Fibroblast of skin of scalp (primary cell): ENCODE measurements at places on chromosomes 13 and 19.
A peak's percentile ranks its signal among the peaks of the same experiment; 100 is the strongest.

DNA sequence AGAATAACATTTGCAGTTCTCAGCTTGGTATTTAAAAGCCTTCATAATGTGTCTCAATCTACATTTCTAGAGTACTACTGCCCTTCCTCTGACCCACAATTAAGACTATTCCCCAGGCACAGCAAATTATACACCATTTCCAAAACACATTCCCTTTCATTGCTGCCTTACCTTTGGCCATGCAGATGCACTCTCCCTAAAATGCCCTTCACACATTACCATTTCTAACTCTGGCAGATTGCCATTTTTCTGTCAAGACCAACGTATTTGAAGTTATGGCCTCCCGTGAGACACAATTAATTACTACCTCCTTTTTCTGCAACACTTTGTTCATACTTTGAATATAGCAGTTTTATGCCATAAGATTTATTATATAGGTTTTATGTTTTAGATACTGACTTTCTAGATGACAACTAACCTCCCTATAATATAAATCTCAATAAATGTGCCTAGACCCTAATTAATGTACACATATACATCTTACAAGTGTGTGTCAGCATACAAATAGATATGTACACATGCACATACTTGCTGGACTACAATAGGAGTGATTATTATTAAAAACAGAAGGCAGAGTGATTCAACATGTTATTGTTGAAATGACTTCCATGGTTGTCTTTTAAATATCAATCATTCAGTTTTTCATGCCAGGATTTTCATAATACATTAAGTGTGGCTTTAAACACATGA lies 2902.5 kb downstream of the PCDH9 start:
- no peak for DNase-seq

GRCh38 chr13:30158774-30159445 lies 148.4 kb downstream of the KATNAL1 start:
- peak; percentile 88 for DNase-seq

DNA sequence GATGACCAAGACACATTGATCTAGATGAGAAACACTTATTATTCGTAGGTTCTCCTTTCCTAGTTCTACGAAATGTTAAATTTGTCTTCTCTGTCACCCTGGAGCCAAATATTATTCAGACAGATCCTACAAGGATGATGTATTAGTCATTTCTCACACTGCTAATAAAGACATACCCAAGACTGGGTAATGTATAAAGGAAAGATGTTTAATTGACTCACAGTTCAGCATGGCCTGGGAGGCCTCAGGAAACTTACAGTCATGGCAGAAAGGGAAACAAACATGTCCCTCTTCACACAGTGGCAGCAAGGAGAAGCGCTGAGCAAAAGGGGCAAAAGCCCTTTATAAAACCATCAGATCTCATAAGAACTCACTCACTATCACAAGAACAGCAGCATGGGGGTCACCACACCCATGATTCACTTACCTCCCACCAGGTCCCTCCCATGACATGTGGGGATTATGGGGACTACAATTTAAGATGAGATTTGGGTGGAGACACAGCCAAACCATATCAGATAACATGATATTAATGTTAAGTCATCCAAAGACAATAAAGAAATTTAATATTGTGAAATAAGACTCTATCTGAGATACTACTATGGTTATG lies 1248.8 kb upstream of the SLC10A2 start:
- peak; percentile 38 for DNase-seq

DNA sequence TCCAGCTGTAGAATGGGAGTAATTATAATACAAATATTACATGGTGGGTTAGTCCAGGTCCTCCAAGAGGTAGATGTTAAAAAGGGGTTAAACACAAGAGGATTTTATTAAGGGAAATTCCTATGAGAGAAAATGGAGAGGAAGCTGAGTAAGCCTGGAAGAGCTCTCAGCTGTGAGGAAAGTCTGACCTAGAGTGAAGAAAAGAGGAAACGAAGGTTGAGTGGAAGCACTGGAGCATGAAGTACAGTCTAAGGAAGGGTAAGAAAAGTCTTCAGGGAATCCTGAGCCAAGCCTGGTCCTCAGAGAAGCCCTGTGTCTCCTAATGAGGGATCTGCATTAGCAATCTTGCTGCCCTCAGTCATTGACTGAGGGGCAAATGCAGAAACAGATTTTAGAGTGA lies 506.2 kb downstream of the GPC5 start:
- no peak for DNase-seq

DNA sequence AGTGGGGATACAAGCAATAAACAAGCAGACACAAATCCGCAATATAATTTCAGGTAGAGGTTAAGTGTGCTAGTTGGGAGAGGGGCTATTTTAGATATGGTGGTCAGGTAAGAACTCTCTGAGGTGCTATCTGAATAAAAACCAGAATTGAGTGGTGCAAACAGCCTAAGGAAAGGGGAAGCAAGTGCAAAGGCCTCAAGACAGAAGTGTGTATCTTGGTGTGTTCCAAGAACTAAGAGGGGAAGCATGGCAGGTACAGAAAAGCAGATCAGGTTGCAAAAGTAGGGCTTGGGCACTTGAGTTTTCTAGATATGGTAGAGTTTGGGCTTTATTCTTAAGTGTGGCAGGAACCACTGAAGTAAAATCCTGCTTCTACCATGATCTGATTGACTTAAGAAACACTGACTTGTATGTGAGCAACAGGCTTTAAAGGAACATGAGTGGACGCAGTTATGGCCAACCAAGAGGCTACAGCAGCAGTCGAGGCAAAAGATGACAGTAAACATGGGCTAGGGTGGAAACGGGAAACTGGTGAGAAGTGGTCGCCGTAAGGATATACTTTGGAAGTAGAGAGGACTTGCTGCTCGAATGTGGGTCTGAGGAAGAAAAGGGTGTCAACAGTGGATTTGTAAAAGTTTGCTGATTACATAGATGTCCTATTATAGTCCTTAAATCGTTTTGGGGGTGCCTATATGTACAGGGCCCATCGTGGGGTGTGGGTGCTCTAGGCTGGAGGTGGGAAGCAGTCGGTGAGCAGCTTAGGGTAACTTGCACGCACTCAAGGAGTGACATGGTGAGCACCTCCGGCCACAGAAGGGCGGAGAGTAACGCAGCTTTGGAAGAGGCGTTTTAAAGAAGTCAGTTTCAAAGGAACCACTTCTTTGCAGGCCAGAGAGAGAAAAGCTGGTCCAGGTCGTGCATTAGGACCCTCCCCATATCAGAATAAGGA lies 677 bp downstream of the TGDS start:
- DNase-seq: no peak

GRCh38 chr19:58483776-58484175 lies 7.6 kb downstream of the ZNF446 start:
- DNase-seq: no peak

GRCh38 chr19:41424335-41425173 lies 2.6 kb downstream of the B3GNT8 start:
- DNase-seq: no peak

DNA sequence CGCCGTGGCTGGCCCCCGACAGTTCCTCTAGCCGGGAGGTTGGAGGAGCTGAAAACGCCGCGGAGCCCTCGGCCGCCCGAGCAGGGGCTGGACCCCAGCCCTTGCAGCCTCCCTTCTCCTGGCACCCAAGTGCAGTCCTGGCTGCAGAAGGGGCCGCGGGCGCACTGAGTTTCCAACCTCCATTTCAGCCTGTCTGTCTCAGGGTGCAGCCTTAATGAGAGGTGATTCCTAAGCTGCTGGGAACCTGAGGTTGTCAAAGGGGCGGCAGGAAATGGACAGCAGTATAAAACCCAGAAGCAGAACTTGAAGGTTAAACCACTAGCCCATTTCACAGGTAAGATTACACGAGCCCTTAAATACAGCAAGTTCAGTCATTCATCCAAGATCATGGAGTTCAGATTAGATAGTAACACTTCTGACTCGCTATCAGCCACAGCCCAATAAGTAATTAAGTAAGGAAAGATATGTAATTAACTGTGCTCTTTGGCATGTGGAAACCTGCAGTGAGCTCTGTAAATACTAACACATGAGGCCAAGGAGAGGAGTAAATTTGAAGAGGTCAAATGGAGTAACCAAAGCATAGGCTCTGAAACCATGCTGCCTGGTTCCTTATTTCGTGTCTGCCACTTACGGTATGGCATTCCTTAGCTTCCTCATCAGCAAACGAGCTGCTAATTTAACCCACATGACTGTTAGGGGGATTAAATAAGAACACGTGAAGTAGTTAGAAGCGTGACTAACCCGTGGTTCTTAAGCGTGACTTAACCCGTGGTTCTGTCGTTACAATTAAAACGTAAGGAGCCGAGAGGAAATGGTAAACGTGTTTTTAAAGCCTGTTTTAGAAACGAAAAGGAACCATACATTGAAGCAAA lies 686 bp downstream of the SETDB2 start:
- peak; percentile 63 for DNase-seq

- peak; percentile 30 for DNase-seq
Observed at GRCh38 chr19:40225440-40226305, 816 bp downstream of the CCNP start.

DNA sequence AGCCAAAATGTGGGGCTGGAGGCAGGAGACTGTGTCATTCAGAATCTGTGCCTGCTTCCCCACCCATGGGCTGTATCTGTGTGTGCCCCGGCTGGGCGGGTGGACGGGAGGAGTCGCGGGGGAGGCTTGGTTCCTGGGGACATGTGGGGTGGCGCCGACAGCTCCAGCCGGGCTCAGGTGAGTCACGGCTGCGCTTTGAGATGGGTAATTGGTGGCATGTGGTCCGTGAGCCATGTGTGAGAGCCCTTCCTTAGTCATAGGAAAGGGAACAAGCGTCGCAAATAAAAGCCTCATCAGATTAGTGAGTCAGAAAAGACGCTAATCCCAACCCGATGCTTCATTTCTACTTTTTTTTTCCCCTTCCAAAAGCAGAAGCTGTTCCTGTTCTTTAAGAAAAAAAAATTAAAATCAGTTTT lies 118.6 kb upstream of the ZNF536 start:
- DNase-seq: peak; percentile 56

- peak; percentile 45 for DNase-seq
Observed at GRCh38 chr19:2166741-2167738, 3.3 kb downstream of the DOT1L start.

- no peak for DNase-seq
Observed at GRCh38 chr19:40056505-40056904, 474 bp upstream of the ZNF780B start.

- DNase-seq: no peak
Observed at GRCh38 chr13:79090552-79091124, 315.4 kb downstream of the RBM26 start.

DNA sequence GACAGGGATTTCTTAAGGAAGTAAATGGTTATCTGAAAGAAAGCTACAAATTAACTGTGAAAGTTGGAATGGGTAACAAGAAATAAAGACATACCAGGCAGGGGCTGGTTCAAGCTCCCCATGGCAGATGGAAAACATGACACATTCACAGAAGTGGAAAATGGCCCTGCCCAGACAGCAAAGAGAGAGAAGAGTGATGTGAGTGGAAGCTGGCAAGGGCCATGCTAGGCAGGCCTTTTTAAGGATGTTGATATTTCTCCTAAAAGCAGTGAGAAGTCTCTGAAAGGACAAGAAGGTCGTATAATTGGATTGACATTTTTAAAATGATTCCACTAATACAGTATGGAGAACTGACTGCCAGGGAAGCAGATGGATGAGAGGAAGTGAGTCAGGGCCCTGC lies 3.3 kb upstream of the FFAR2 start:
- DNase-seq: no peak

- no peak for DNase-seq
Observed at GRCh38 chr13:39378306-39378705, 224.7 kb downstream of the LHFPL6 start.

DNA sequence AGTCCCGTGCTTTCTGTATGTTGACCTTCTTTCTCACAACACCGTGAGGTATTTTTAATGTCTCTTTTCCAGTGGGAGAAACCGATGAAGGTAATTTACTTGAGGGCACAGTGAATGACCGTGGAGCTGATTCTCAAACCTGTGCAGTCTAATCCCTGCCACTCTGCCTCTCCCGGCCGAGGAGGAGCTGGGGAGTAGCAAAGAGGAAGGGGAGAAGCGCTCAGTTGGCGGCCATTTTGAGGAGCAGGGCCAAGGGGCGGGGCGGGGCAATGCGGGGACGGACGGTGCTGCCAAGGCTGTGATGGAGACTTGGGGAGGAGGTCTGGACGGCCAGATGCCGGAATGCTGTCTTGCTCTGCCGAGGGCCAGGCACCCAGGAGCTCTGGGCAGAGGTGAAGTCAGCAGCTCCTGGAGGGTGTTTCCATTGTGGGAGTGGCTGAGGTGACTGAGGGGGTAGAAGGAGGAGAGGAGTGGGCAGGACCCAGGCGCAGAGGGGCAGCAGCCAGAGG lies 12.4 kb upstream of the RANBP3 start:
- no peak for DNase-seq

DNA sequence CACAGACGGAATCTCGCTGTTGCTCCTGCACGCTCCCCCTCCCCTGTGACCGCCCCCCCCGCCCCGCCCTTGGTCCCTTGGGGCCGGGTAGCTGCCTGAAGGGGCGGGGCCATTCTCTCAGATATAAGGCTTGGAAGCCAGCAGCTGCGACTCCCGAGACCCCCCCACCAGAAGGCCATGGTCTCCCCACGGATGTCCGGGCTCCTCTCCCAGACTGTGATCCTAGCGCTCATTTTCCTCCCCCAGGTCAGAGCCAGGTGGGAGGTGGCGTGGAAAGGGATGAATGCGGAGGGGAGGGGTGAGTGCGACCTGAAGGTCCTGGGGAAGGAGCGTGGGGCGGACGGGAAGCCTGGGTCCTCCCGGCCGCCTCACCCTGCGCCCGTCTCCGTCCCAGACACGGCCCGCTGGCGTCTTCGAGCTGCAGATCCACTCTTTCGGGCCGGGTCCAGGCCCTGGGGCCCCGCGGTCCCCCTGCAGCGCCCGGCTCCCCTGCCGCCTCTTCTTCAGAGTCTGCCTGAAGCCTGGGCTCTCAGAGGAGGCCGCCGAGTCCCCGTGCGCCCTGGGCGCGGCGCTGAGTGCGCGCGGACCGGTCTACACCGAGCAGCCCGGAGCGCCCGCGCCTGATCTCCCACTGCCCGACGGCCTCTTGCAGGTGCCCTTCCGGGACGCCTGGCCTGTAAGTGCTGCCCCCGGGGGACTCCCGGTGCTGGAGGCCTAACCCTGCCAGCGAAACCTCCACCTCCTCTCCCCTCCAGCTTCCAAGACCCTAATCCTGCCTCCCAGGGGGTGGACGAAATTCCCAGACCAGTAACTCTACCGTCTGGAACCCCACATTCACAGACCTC lies at the start of gene DLL3:
DLL3 (plus strand) TSS at position 150 of the 845 bp plus-strand sequence; CDS start at position 178, 28 bp downstream.
- DNase-seq: no peak

DNA sequence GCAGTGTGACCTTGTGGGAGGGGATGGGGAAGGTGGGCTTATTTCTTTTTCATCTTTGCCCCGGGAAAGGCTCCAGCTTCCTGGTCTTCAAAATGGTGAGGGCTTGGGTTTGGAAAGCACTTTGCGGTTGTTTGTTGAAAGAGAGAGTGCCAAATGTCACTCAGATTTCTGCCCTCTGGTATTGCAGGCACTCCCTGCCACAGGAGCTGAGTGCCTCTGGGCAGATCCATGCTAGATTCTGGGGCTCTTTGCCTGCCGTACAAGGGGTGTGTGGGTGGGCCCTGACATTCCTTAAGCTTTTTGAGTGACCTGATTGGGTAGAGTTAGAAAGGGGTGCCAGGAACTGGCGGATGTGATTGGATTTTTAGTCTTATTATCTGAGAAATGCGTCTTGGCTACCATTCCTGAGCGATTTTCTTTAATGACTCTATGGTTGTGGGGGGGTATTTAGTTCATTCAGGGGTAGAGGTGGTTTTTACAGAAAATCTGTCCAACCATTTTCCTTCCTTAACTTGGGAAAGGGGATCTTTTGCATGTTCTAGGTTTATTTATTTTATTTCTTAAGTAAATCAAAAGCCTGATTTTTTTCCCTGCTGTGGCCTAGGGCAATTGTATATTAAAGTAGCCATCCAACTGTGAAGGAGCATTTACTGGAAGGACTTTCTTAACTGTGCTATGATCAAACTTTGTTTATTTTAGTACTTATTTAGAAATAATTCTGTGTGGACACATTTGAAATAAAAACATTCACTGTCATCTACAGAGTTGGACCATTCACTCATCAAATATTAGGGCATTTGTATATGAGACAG lies 3.2 kb downstream of the ARHGAP35 start:
- DNase-seq: peak; percentile 68
